ENCODE measurements at places on chromosomes 4 and X.

GRCh38 chr4:995311-996026, 2.3 kb upstream of the SLC26A1 start:
- no peak for DNase-seq

DNA sequence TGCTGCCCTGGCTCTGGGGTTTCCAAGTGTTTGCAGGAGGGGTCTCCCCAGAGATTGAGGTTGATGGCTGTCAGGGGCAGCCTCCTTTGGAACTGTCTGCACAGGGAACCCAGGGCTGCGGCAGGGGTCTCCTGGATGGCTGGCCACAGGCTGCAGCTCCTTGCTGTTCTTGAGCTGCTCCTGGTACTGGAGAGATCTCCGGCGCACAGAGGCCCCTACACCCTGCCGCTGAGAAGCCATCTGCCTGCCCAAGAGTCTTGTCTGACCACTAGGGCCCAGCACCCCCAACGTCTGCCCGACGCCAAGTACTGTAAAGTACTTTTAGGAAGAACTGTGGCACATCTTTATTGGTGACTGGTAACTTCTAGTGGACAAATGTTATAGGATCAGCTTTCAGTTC, 13.5 kb downstream of the STIM2 start:
- no peak for DNase-seq

DNA sequence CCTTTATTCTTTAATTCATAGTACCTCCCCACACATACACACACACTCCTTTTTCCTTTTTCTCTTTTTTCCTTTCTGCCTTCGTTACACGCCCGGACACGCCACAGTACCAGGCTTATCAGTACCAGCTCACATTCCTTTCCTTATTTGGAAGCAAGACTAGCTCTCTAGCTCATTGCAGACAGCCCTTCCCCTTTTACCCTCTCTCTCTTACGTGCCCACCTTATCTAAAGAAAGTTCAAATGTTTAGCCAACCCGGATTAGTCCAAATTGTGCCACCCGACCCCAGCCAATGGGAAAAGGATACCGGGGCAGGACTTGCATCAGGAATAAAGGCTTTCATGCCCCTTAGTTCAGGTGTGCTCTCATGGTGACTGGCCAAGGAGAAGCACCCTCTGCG, 194.7 kb upstream of the VCX3A start:
- DNase-seq: no peak

DNA sequence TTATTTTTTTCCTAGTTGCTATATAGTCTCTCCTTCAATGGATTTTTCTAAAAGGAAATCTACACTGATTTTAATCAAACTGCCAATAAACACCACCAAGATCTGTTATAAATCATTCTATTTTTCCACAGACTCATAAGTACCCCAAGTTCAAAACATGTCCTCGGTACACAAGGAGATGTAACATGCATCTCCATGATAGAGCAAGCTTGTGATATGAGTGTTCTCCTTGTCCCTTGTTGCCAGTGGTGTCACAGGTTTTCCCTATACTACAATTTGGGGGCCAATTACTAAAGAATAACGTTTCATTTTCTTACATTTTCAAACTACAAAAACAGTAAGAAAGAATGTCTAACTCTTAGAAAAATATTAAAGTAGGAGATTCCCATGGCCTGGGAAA, 491 bp downstream of the ARHGEF6 start:
- DNase-seq: no peak

DNA sequence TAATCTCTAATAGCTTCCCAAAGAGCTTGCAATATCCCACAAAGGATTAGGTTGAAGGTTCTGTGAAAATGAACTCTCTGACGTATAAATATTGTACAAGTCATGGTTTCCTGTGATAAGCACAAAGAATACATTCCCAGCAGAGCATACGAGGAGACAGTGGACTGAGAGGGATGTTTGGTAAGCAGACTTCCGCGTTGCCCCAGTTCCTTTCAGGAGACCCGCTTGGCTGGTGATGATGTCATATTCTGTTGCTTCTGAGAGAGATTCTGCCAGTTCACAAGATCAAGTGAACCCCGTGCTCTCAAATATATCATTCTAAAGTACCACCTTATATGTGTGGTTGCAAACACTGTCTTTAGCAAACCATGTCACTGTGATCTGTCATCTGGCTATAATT, 323.9 kb upstream of the CASK start:
- DNase-seq: no peak
